ENCODE measurements at places on chromosomes 12 and 14.

DNA sequence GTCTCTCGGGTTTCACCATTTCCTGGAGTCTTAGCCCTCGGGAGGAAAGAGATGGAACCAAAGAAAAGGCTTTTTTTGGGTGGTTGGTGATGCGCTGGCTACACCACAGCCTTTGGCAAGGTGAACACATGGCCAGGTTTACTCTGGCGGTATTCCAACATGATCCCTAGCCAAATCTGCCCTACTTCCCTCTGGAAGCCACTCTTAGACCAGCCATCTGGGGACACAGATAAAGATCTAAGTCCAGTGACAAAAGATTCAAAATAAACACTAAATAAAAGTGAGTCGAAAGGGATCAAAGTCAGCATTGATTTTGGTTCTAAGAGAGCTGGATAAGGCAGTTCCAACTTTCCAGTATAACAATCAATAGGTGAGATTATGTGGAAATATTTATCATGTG, 694.5 kb downstream of the VRK1 start:
- DNase-seq, result no peak

DNA sequence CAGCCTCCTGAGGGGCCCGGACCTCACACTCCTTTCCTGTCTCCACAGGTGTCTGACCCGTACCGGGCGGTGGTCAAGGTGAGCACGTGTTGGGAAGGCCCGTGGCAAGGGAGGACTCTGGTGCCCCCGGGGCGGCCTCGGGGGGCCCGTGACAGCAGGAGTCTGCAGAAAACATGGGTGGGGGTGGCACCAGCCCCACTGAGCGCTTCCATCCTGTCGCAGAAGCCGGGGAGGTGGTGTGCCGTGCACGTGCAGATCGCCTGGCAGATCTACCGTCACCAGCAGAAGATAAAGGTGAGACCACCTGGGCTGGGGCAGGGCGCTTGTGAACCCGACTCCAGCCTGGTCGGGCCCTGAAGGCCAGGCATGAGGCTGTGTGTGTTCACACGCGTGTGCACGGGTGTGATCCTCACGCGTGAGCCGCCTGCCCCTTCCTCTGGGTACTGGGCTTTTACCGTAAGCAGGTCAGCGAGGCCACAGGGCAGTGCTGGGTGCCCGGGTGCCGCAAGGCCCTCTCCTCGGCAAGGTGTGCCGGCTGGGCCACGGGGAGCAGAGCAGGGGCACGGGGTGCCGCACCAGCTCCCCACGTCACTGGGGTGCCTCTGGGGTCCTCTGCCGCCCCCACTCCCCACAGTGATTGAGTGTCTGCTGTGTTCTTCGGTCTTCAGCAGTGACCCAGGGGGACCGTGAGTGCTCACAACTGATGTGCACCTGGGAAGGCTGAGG, 35.9 kb downstream of the LRCOL1 start:
- no peak for DNase-seq

DNA sequence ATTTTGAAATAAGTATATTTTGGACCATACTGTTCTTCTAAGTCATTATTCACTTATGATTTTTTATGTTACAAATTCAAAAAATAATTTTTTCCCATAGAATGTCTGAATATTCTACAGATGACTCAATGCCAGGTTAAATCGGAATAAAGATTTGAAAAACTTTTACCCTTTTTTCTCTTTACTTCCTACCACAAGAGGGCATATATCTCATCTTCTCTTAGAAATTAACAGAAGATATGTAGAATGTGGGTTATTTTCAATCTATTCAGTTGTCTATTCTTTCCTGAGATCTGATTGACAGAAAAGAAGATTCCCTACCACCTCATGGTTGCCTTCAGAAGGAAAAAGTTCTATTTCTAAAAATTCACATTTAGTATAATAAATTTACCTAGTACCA, 53.0 kb upstream of the KITLG start:
- DNase-seq, result no peak

DNA sequence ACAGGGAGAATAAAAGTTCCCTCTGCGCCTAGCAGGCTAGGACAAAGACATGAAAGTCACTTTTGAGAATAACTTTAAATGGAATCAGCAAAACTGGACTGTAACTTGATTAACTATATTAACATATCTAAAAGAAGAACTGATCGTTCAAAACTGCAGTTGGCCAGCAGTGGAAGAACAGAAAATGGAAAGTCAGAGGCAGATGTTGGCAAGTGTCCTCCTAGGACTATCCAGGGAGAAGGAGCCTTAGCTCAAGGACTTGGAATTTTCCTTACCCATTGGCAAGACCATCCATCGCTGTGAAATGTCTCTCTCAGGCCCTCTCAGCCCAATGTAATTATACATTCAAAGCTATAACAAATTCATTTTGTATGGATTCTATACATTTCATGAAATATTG, 419.7 kb downstream of the ATP23 start:
- DNase-seq, result no peak

- DNase-seq, result no peak
Measured at GRCh38 chr14:34072921-34073320, 122.0 kb upstream of the EGLN3 start.

DNA sequence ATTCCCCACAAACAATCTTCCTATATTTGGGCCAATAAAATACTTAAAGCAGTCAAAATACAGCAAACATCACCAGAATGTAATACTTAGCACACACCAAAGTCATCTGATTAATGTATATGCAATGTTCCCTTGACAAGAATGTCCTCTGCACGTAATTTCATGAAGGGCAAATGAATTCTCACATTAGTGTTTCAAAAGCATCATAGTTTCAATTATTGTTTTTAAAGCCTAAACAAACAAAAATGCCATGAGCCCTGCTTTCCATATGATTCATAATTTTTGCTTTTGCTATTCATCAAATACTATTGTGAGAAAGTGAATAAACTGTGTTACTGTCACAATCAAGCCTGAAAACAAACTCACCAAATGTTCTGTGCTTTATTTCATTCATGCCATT, 156.0 kb downstream of the EPS8 start:
- no peak for DNase-seq

- DNase-seq, result no peak
Measured at GRCh38 chr12:75270157-75270556, 60.0 kb downstream of the CAPS2 start.

DNA sequence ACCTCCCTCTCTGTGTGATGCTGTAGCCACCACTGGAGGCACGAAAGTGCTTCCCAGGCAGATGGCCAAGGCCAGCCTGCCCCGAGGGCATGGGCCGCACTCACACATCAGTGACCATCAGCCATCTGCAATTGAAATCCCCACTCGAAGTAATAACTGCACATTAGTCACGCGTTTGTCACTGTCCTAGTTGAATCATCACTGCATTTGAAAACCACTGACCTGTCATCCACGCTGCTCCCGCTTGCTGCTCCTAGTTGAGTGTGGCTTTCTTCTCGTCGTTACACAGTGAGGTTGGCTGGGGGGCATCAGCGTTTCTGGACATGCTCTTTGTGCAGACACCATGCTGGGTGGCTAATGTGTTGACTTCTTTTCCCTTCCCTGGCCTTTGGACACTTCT, 176.1 kb downstream of the ADGRD1 start:
- no peak for DNase-seq

- no peak for DNase-seq
Measured at GRCh38 chr14:22928237-22929103, 706 bp downstream of the PRMT5 start.

DNA sequence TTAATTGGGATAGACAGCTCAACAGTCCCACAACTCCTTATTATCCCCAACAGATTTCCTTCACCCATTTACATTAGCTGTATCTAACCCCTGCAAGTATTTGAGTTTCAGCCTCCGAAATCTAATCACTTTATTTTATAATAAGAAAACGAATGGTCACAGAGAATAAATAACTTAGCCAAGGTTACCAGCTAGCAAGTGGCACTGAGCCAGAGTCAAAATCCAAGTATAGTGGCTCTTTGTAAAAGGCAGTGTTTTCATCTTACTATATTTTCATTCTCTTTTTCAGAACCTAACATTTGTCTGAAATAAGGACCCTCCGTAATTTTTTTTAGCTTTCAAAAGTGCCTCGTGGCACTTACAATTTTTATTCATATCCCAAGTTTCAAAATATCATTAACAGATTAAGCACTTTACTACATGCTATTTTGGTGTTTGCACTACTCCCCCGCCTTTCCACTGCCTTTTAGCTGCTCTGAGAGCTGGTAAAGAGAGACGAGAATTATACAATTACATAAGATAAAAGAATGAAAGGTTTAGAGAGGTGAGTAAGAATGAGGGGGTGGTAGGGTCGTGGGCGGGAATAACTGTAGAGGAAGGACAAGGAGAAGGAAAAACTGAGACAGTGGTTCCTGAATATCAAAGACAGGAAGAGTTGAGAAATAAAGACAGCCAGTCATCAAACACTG, 3.7 kb upstream of the USP15 start:
- DNase-seq, result no peak

- no peak for DNase-seq
Measured at GRCh38 chr14:40119321-40119720, 687.1 kb upstream of the FBXO33 start.

- DNase-seq, result no peak
Measured at GRCh38 chr12:59491877-59492276, 104.0 kb upstream of the SLC16A7 start.

GRCh38 chr12:11821386-11822080, 172.1 kb downstream of the ETV6 start:
- DNase-seq, result no peak

DNA sequence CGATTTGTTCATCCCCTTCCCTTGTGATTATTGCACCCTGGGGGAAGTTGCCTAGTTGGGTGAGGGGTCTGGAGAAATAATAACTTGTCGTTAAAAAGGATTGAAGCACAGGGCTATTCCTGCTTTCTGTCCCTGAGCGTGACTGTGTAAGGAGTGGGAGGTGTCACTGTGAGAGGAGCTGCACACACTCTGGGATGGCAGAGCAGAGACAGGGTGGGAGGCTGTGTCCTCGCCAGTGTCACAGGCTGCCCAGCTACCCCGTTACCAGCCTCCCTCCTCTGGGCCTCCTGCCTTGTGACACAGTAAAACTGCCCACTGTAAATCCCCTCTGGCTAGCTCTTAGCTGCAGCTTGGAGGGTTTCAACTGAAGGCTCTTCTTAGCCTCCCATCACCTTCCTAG, 460.6 kb downstream of the AACS start:
- no peak for DNase-seq

DNA sequence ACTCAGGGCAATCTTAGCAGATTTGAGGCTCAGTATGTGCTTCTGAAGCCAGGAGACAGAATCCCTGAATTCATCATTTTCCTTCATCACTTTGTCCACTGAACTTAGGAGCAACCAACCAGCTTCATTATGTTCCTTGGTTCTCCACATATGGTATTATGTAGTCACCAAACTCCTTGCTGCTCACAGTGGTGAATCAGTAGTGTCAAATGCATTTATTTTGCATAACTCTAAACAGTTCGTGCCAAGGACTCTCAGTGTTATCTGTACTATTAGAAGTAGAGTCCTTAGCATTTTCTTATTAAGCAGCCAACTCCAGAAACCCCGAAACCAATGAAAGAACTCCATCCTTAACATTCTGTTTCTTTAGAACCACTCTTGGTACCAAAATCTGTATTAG, 466.9 kb upstream of the RGS6 start:
- DNase-seq, result no peak

- no peak for DNase-seq
Measured at GRCh38 chr12:42172441-42173210, 28.0 kb upstream of the GXYLT1 start.

DNA sequence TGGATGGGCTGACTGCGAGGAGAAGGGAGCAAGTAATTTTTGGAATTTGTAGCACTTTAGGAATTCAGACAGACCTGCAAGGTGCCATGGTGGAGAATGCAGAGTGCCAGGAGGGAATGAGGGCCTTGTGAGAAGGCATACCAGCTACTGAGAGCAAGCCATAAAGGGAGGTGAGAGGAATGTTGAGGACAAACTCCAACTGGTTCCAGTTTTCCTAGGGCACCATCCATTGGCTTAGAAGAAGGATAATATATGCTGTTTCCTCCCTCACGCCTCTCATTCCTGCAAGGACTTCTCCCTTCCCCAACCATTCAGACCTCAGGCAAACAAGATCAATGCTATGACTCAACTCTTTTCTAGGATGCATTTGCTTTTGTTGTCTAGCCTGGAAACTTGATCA, 11.2 kb upstream of the DAAM1 start:
- no peak for DNase-seq

- no peak for DNase-seq
Measured at GRCh38 chr12:5616854-5617253, 184.9 kb downstream of the NTF3 start.

GRCh38 chr12:19718401-19718800, 279.1 kb downstream of the AEBP2 start:
- no peak for DNase-seq

- no peak for DNase-seq
Measured at GRCh38 chr14:93937519-93937918, 10.4 kb downstream of the FAM181A start.

DNA sequence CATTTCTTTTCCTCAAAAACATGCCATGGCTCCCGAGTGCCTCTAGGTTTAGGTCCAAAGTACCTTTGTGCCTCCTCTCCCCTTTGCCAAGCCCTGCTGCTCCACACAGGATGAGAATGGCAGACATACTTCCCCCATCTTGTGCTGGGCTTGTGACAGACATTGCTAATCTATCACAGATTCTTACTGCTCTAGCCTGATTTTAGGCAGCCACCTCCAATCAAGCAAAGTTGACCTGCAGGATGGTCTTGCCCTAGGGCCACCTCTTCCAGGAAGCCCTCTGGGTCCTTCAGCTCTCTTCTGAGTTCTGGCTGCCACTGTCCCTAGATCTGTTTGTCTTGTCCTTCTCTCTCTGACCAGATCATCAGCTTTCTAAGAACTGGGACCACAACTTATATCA, 20.5 kb downstream of the FOXN4 start:
- no peak for DNase-seq

DNA sequence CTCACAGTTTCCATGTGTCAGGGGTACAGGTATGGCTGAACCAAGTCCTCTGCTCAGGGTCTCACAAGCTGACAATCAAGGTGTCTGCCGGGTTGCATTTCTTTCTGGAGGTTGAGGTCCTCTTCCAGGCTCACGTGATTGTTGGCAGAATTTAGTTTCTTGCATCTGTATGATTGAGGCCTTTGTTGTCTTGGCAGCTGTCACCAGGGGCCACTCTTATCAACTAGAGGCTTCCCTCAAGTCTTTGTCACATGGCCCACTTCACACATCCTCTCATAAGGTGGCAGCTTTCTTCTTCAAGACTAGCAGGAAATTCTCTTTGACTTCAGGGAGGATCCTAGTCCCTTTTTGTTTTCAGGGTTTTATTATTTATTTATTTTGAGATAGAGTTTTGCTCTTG, 46.0 kb upstream of the FOS start:
- no peak for DNase-seq

DNA sequence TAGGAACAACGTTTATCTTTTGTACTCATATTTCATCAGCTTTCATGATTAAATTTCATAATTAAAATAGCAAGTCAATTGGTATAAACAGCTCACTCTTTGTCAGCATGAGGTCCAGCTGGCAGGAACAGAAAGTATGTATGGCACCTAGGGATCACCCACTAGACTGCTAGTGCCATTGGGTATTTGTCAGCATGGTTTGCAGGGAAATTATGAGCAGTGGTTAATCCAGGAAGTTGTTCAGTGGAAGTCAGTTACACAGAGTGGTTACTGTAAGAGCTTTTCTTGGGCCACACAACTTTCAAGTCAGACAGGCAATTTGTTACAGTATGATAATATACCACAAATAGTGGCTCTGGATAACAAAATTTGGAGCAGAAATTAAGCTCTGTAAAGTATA, 340.3 kb upstream of the RGS6 start:
- DNase-seq, result peak; percentile 62

- DNase-seq, result no peak
Measured at GRCh38 chr14:99265571-99265970, 6.4 kb downstream of the BCL11B start.
